Karpas-422 (cell line): ENCODE measurements at places on chromosomes 6 and 20. TPM values are rescaled to one million over a fixed set of nuclear protein-coding genes. Genes with fewer than 3 reads are reported as not detected.

DNA sequence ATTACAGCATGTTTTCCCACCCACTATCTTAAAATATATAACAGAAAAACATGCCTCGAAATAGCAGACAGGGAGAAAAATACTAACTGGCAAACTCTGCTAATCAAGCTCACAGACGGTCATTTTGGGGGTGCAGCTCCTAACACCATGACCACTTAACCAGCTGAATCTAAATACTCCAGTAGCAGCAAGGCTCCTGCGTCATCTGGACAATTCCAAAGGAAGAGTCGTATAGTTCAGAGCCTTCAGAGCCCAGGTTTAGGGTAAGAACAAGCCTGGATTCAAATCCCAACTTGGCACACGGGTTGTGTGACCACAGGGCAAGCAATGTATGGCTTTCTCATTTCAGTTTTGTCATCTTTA is 81.3 kb upstream of the COL21A1 start:
- no peak for DNase-seq

GRCh38 chr6:8025191-8025590 is 39.0 kb downstream of the BLOC1S5 start:
- DNase-seq = no peak

RIPPLY2 gene
- total RNA-seq = not detected in 2 replicates

GRCh38 chr6:169111203-169111602 is 142.4 kb downstream of the THBS2 start:
- DNase-seq = no peak

- DNase-seq = no peak
Observed at GRCh38 chr6:2182251-2182650, 63.2 kb downstream of the GMDS start.

DNA sequence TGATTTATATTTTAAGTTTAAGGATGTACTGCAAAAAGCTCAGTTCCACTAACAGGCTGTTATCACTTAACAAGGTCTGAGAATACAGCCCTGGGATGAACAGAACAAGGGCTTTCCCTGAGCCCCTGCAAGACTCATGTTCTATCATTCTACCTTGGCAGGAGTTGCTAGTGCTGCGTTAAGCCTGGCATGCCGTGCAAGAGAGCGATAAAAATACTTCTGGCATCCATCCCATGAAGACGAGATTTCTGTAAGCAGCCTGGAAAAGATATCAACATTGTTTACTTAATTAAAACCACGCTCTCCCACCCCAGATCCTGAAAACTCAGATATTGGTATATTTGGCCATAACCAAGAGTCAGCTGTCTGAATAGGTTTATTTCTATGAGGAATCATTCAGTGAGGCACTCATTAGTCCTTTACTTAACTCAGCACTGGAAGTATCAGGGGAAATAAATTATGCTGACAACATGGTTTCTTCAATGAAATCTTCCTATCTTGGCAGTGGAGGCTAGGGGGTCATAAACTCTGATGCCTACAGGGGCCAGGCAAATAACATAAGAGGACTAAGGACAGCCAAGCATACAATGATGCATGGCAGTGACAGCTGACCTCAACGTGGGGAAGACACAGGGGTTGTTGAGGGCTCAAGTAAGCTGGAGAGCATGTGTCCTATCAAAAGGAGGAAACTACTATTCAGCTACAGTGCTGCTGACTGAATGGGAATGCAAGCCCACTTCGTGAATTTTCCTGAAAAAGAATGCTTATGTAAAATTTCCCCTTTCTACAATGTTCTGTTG is 37.6 kb upstream of the LYRM2 start:
- no peak for DNase-seq

DNA sequence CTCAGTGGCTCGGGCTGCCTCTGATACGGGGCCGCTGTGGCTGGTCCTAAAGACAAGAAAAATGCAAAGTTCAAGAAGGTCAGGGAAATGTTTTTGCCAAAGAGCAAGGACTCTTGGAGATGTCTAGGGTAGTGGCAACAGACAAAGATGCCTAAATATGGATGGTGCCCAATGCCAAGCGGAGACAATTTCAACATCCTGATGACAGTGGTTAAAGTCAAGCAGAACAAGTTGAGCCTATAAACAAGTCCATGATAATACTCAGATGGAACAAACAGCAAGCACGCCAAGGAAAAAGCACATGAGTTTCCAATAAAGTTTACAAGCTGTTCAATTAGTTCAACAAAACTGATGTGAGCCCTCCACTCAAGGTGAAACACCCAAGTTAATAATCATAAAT is 51.1 kb downstream of the SLC22A1 start:
- DNase-seq = no peak

- DNase-seq = no peak
Observed at GRCh38 chr20:46056970-46057855, 28.2 kb downstream of the SLC12A5 start.

DNA sequence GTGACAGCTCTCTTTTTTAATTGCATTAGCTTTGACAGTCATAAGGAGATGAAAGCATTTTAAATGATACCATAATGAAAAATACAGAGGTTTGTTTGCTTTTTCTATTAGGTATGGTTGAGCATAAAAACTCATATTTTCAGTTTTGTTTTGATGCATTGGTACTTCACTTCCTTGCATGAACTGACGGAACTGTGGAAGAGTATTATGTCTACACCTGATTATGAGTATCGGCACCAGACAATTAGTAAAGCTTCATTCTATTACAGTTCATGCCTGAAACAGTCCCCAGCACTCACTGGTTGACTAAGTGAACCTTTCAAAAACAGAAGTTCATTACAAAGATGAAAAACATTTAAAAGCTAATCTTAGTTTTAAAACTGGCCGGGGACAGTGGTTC is 593.0 kb downstream of the GRIK2 start:
- DNase-seq = no peak

- DNase-seq = no peak
Observed at GRCh38 chr6:156687789-156688619, 89.2 kb upstream of the ARID1B start.

- DNase-seq = no peak
Observed at GRCh38 chr20:25018425-25018824, 25.9 kb upstream of the APMAP start.

DNA sequence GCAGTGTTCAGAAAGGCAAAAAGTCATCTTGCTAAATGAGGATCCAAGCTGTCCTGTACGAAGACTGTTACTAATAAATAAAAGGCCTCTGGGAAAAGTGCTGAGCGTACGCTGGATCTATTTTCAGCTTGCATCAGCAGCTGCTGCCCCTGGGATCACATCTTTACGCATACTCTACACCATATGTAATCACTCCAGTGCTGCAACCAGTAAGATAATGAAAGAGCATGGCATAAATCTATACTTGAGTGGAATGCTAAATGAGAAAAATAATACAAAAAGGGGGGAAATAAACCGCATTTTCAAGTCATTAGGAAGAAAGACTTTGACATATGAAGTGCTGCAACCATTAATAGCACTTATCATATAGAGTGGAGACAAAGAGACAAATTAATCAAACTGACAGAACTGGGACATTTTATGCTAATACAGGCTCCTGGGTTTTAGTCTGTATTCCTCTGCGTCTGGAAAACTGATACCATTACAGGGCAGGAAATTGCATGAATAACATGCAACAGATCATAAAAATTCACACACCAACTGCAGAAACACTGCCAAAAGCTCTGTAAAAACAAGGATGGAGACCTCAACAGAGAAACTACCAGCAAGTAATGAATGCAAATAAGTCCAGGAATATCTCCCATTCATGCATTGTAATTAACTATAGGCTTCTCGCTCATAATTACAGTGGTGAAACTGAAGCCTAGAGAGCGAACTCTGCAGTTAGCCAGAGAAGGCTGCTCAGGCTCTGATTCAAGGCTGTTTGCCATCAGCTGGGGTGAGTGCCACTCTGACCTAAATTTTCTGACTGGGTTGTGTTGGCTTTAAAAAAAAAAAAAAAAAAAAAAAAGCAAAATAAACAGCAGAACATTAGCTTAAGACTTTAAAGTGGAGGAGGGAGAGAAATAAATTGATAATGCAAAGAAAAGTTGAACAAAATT is 83.8 kb downstream of the GJA10 start:
- no peak for DNase-seq

OXT gene
- total RNA-seq = not detected in 2 replicates
